Type B pancreatic cell (in vitro differentiated cells): ENCODE measurements at places on chromosomes 3 and 15. TPM values are rescaled to one million over a fixed set of nuclear protein-coding genes. Genes with fewer than 3 reads are reported as not detected.

Gene CPA3
- total RNA-seq = not detected in 2 replicates

Gene PRICKLE2
- 10.0 and 23.6 TPM in 2 replicates for total RNA-seq

- no peaks in the 10 kb centered on the region for H3K27me3 ChIP-seq
- H3K36me3 ChIP-seq = peaks cover 7% of the 10 kb centered on the region
- peaks cover 30% of the 10 kb centered on the region for H3K4me1 ChIP-seq
- H3K27ac ChIP-seq = no peak overlapping the region
- DNase-seq = no peak
- no peak overlapping the region for H3K4me3 ChIP-seq
These were observed 7.0 kb downstream of the SUCLG2 start for GRCh38 chr3:67647390-67647878.

GRCh38 chr15:60130821-60131220 lies 126.7 kb downstream of the FOXB1 start:
- H3K36me3 ChIP-seq = no peaks in the 10 kb centered on the region
- no peak for DNase-seq
- H3K4me1 ChIP-seq = peaks cover 12% of the 10 kb centered on the region
- no peak overlapping the region for H3K27ac ChIP-seq
- H3K4me3 ChIP-seq = no peak overlapping the region

Gene SLC6A11
- total RNA-seq = 3.0 and 7.3 TPM in 2 replicates

DNA sequence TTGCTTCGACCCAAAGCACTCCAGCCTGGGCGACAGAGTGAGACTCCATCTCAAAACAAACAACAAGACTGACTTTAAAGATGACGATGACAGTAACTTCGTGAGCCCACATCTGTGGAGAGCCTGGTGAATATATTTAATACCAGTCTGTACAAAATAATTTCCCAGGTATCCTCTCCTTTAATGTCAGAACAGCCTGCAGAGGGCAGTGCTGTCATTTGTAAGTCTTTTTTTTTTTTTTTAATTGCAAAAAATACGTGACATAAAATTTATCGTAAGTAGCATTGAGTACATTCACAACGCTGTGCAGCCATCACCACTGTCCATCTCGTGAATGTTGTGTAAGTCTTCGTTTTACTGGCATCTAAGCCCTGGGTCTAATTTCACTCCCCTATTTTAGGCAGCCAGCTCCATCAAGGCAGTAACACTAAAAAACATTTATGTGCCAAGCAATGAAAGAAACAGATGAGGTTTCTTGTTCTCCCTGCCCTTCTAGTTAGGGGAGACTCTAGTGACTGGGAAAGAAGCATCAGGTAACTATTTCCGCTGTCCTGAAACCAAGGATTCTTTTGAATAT lies 1.4 kb downstream of the HTD2 start:
- peaks cover 18% of the 10 kb centered on the region for H3K4me1 ChIP-seq
- DNase-seq = no peak

Gene NMNAT3
- total RNA-seq = 7.1 and 9.1 TPM in 2 replicates

Gene FAM107A
- 2.9 and 4.5 TPM in 2 replicates for total RNA-seq

DNA sequence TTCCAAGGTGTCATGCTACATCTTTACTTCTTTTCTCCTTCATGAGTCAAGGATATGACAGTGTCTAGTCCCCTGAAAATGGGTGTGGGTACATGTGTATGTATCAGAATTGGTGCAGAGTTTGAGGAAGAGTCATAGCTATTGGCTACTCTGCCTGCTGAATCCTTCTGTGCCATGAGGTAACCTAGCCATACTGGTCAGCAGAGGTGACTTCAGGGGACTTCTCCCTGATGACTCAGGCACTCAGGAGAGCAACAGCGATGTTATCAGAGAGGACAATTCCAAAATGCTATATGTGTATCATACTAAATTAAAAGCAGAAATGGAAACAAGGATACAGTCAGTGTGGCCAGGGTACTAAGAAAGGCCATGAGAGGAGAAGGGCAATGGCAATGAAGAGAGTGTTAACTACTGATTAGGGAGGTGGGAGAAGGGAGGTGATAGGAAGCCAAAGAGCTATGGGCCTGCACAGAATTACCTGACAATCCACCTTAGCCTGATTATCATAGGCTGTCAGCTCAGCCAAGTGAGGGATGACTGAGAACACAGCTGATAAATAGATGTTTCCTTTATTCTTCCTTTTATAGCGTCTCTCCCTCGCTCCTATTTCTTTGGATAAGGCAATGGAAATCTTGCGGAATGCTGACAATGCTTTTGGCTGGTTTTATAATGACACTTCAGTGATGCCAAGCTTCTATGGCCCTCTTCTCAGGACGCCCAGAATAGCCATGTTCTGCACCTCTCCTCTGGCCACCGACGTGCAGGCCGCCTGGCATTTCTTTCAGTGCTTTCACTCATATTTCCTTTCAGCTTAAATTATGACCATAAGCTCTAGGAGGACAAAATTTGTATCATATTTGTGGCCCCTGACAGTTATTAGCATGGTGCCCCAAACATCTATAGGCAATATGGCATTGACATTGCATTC lies 90.6 kb downstream of the FGF12 start:
- no peaks in the 10 kb centered on the region for H3K4me1 ChIP-seq
- no peaks in the 10 kb centered on the region for H3K36me3 ChIP-seq
- H3K4me3 ChIP-seq = no peak overlapping the region
- no peak for DNase-seq
- H3K27me3 ChIP-seq = no peaks in the 10 kb centered on the region

Gene NANOGP8
- not detected in 2 replicates for total RNA-seq

DNA sequence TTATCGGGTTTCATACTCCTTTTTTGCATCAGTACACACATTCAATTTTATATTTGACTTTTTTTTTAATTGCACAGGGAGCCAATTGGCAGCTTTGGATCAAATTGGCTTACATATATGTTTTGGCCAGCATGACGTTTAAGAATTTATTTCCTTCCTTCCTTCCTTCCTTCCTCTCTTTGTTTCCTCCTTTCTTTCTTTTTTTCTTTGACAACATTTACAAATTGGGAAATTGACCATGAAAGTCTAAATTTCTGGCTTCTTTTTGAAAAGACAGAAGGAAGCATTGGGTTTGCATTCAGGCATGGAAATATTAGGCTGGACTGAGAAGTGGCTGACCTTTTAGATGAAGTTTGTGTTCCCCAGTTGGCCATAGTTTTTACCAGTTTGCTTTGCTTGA lies 103.4 kb upstream of the IGSF10 start:
- DNase-seq = no peak
- no peak overlapping the region for H3K4me3 ChIP-seq
- H3K27ac ChIP-seq = no peak overlapping the region

DNA sequence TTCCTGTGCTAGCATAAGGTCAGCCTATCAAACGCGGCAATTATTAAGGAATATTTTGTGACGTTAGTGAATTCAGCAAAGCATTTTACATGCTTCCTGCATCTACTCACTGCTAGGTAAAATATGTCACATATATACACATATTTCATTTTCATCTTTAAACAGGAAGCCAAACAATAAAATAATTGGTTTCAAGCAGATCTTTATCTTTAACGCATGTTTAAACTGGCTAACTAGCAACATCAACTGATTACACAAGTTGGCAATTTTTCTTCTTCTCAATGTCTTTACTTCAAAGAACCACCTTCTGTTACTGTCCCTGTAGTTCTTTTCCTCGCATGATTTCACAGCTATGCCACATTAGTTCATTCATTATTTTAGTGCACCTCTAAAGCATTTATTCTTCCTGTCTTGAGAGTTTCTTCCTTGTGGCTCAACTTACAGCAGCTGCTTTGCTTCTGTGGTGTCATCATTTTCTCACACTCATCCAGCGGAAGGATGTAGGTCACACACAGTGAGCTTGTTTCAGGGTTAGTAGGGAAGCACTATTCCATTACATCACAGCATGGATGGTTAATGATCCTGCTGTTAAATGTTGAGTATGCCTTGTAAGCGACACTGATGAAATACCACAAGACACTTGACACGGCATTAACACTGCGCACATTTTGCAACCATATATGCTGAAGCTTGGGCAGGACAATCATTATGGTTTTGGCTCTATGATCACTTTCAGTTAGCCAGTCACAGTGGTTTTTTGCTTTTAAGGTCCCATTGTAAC lies 2.3 kb upstream of the BCHE start:
- H3K4me1 ChIP-seq = peaks cover 11% of the 10 kb centered on the region
- H3K36me3 ChIP-seq = no peaks in the 10 kb centered on the region
- H3K27me3 ChIP-seq = no peaks in the 10 kb centered on the region
- no peak overlapping the region for H3K4me3 ChIP-seq
- DNase-seq = no peak
- no peak overlapping the region for H3K27ac ChIP-seq

Gene U2SURP
- 85.7 and 129 TPM in 2 replicates for total RNA-seq
